Activated naive CD8-positive, alpha-beta T cell treated with anti-CD3 and anti-CD28 coated beads for 36 hours (primary cell): ENCODE measurements at places on chromosomes 1 and 21.
A peak's percentile ranks its signal among the peaks of the same experiment; 100 is the strongest.

GRCh38 chr1:45393718-45394302 lies 53.6 kb upstream of the MUTYH start:
- peaks cover 11% of the 10 kb centered on the region for H3K4me1 ChIP-seq
- peak overlapping the region; percentile 60 for H3K27ac ChIP-seq
- H3K4me3 ChIP-seq = no peak overlapping the region
- peak; percentile 8 for DNase-seq
- no peaks in the 10 kb centered on the region for H3K36me3 ChIP-seq
- H3K27me3 ChIP-seq = no peaks in the 10 kb centered on the region

- H3K27ac ChIP-seq = no peak overlapping the region
- no peak for DNase-seq
- H3K4me3 ChIP-seq = no peak overlapping the region
- no peaks in the 10 kb centered on the region for H3K36me3 ChIP-seq
- no peaks in the 10 kb centered on the region for H3K4me1 ChIP-seq
These were observed 339.5 kb upstream of the C1orf87 start for GRCh38 chr1:60413091-60413490.

GRCh38 chr1:36323636-36324352 lies at the start of gene EVA1B:
TSS of gene EVA1B (minus strand) at chr1:36323645. CDS start at chr1:36323037, 608 bp downstream.
- H3K4me1 ChIP-seq = peaks cover 19% of the 10 kb centered on the region
- peaks cover 5% of the 10 kb centered on the region for H3K36me3 ChIP-seq
- peak; percentile 55 for DNase-seq
- H3K27ac ChIP-seq = peak within 1 kb of the TSS; percentile 48
- H3K27me3 ChIP-seq = peaks cover 17% of the 10 kb centered on the region

DNA sequence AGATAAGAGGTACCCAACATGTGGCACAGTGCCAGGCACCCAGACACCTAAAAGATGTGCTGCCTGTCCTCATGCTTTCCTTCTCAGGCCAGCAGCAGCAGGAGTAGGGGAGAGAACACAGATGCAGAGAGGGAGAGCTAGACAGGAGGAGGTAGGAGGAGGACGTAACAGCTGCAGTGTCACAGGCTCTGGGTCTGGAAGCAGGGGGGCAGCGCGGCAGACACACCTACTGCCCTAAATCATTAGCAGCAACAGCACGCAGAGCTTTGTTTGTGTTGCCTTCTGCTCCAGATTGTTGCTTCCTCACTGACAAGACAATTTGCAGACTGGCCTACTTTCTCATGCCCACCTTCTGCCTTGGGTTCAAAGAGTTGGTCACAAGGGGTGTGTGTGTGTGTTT lies 196.7 kb upstream of the DAB1 start:
- DNase-seq = no peak
- H3K4me1 ChIP-seq = peaks cover 5% of the 10 kb centered on the region
- no peaks in the 10 kb centered on the region for H3K36me3 ChIP-seq
- no peak overlapping the region for H3K27ac ChIP-seq

DNA sequence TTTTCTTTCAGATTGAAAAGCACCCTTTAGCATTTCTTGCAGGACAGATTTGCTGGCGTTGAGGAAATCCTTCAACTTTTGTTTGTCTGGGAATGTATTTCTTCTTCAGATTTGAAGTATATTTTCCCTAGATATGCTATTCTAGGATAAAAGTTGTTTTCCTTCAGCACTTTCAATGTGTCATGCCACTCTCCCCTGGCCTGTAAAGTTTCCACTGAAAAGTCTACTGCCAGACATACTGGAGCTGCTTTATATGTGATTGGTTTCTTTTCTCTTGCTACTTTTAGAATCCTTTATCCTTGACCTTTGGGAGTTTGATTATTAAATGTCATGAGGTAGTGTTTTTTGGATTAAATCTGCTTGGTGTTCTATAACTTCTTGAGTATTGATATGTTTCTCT lies 44.2 kb upstream of the CD55 start:
- DNase-seq = no peak
- H3K4me1 ChIP-seq = peaks cover 26% of the 10 kb centered on the region
- no peak overlapping the region for H3K27ac ChIP-seq
- peaks cover 5% of the 10 kb centered on the region for H3K36me3 ChIP-seq
- H3K4me3 ChIP-seq = no peak overlapping the region
- H3K27me3 ChIP-seq = no peaks in the 10 kb centered on the region

- DNase-seq = no peak
- H3K36me3 ChIP-seq = peaks cover 23% of the 10 kb centered on the region
- H3K4me1 ChIP-seq = peaks cover 31% of the 10 kb centered on the region
- no peaks in the 10 kb centered on the region for H3K27me3 ChIP-seq
- H3K27ac ChIP-seq = no peak overlapping the region
- H3K4me3 ChIP-seq = no peak overlapping the region
These were observed 22.8 kb downstream of the GABPA start for GRCh38 chr21:25757531-25757930.

- H3K4me1 ChIP-seq = no peaks in the 10 kb centered on the region
- no peaks in the 10 kb centered on the region for H3K36me3 ChIP-seq
- no peak for DNase-seq
- H3K27ac ChIP-seq = no peak overlapping the region
- H3K4me3 ChIP-seq = no peak overlapping the region
These were observed 841.1 kb downstream of the USP25 start for GRCh38 chr21:16570856-16571255.

- DNase-seq = no peak
- H3K27me3 ChIP-seq = no peaks in the 10 kb centered on the region
- H3K27ac ChIP-seq = peak overlapping the region; percentile 81
- peaks cover 44% of the 10 kb centered on the region for H3K36me3 ChIP-seq
- no peak overlapping the region for H3K4me3 ChIP-seq
These were observed 28.0 kb downstream of the FUBP1 start for GRCh38 chr1:77950873-77951272.

DNA sequence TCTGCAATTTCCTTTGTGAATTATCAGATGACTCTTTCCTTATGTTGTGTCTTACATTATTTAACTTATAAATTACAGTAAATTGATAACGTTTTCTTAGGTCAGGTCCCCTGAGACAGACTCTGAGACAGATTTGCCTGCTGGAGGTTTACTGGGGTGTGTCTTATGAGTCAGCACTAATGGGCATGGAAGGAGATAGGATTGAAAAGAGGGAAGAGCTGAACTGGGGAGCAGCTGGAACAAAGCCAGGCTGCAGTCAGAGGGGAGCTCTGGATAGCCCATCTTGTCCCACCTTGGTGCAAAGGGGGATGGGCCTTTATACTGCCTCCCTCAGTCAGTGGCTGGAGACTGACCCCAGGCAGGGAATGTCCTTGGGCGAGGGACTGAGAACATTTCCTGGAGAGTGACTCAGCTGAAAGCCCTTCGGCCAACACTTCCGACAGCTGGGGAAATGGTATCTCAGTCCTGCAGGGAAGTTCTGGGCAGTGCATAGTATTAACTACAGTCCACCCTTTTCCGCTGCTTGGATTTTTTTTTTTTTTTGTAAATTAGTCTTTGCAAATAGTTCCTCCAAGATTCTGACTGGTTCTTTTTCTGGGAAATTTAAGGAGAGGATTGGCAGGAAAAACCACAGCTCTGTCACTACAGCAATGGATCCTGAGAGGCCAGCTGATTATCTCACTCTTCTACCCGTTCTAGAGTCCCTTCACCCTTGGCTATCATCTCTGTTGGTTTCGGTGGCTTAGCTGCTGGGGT lies 39.1 kb upstream of the CDC42BPA start:
- no peak overlapping the region for H3K27ac ChIP-seq
- H3K36me3 ChIP-seq = no peaks in the 10 kb centered on the region
- no peak for DNase-seq
- no peaks in the 10 kb centered on the region for H3K4me1 ChIP-seq
- H3K4me3 ChIP-seq = no peak overlapping the region

DNA sequence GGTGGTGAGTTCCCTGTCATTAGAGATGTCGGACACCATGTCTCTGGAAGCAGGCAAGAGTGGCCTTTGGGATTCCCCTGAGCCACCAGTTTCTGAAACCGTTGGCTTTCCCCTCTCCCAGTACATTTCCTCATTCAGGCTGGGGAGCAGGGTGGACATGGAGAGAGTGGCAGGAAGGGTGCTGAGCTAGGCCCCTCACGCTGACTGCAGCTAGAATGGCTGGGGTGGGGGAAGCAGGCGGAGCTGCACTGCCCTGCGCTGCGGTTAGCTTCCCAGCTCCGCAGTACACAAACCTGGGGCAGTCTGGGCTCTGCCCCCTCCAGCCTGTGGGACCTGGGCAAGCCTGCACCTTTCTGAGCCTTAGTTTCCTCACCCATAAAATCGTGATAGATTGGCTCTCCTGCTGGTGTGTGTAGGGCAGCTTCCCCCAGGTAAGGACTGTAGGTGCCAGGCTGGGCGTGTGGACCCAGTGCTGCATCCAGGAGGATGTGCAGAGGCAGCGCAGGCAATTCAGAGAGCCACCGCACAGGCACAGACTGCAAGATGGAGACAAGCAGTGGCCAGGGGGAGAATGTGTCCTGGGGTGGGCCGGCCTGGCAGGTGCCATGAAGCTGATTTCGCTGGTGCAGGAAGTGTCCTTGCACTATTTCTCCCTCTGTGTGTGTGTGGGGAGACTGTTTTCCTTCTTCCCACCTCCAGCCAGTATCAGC lies 3.0 kb downstream of the PLA2G2F start:
- no peaks in the 10 kb centered on the region for H3K4me1 ChIP-seq
- no peak for DNase-seq
- H3K27me3 ChIP-seq = peaks cover 7% of the 10 kb centered on the region
- H3K27ac ChIP-seq = no peak overlapping the region
- no peaks in the 10 kb centered on the region for H3K36me3 ChIP-seq

DNA sequence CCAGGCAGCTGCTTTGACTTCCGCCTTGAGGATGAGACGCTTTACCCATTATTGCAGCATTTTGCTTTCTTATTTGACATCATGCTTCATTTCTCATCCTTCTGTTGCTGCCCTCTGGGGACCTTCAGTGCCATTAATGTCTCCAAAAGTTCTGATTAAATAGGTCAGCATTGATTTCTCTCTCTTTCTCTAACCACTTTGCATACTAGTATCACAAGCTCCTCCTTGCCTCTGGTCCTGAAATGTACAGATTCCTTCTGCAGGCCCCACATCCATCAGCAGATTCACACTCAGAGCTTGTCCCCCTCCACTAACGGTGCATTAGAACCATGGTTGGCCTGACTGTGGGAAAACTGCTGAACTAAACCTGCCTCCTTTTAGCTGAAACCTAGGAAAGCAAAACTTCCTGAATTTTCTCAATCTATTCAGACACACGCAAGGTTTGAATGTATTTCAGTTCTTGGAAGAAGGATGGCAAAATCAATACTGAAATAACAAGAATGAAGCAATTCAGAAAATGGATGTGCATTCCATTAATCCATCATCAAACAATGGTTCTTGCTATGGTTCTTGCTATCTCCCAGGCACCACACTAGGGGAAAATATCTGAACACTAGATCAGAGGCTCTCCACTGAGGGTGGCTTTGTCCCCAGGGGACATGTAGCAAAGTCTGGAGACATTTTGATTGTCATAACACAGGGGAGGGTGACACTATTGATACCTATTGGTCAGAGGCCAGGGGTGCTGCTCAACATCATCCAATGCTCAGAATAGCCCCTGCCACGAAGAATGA lies 154.5 kb downstream of the PCP4 start:
- H3K36me3 ChIP-seq = no peaks in the 10 kb centered on the region
- H3K4me3 ChIP-seq = no peak overlapping the region
- H3K4me1 ChIP-seq = no peaks in the 10 kb centered on the region
- peaks cover 7% of the 10 kb centered on the region for H3K27me3 ChIP-seq

DNA sequence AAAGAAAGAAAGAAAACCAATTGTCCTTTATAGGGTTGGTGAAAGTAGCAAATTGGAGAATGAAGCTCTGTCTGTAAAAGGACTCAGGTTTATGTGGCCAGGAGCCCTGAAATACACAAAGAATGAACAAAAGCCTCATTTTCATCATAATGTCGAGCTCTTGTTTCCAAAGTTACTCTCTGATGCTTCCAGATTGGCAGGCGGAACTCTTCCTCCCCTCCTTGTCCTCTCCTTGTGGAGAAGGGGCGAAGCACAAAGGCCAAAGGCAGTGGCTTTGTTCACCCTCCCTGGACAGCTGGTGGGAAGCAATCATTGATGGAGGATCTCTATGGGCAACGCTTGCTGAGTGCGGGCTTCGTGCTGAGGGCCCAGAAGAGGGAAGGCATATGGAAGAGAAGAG lies 5.6 kb downstream of the CA6 start:
- H3K4me1 ChIP-seq = peaks cover 56% of the 10 kb centered on the region
- H3K27ac ChIP-seq = peak overlapping the region; percentile 61
- H3K36me3 ChIP-seq = peaks cover 50% of the 10 kb centered on the region
- no peak for DNase-seq
- no peaks in the 10 kb centered on the region for H3K27me3 ChIP-seq
